T47D (cell line): ENCODE measurements at places on chromosomes 11 and 22.

DNA sequence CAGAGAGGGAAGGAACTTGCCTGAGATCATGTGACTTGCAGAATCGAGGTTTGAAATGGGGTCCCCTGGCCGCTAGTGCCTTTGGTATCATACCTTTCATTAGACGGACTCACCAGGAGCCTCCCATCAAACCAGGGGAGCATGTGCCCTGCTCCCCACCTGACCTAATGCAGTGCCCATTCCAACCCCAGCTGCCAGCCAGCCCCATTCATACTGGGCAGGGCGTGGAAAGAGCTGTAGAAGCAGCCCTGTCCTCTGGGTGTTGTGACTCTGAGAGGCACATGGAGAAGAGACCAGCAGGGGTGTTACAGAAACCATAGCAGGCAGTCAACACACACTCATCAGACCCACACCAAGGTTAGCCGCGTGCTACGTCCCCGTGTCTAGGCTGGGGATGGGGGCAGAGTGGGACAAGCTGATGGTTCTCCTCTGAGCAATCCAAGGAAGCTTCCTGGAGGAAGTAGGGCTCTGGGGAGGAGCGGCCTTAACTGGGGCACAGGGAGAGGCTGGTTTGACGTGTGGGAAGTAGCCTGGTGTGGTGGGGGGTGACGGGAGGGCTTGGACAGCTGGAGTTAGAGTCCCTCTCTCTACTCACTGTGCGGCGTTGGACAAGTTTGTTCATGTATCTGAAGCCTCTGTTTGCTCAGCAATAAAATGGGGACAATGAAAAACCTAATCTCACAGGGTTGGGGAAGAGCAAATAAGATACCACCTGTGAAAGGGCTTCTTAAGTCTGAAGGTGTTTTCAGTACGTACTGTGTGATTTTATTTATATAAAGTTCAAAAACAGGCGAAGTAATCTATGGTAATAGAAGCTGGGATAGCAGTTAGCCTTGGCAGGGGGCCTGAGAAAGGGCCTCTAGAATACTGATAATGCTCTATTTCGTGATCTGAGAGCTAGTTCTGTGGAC, 14.0 kb downstream of the GRIK4 start:
- no peak for DNase-seq

DNA sequence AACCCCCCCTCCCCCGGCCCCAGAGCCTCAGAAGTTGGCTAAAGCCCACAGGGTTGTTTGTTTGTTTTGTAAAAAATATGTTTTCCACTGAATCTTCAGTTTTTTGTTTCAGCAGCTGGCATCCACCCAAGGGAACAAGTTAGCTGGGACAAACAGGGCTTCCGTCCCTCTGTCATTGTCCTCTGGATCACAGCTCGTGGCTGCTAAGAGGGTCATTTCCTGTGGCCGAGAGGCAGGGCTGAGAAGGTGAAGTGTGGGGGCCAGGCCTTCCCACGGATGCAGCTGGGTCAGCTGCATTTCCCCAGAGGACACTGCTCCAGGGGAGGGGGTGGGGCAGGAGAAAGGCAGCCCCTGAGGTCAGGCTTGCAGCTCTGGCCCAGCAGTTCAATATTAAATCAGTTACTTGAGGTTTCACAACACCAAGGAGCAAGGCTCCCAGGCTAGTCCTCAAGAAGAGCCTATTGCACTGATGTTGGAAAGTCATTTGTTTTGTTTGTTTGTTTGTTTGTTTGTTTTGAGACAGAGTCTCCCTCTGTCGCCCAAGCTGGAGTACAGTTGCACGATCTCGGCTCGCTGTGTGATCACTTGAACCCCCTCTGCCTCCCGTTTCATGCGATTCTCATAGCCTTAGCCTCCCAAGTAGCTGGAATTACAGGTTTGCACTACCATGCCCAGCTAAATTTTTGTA, 34.4 kb upstream of the SMTN start:
- no peak for DNase-seq

GRCh38 chr22:48222742-48223487, 1460.5 kb downstream of the TBC1D22A start:
- no peak for DNase-seq

DNA sequence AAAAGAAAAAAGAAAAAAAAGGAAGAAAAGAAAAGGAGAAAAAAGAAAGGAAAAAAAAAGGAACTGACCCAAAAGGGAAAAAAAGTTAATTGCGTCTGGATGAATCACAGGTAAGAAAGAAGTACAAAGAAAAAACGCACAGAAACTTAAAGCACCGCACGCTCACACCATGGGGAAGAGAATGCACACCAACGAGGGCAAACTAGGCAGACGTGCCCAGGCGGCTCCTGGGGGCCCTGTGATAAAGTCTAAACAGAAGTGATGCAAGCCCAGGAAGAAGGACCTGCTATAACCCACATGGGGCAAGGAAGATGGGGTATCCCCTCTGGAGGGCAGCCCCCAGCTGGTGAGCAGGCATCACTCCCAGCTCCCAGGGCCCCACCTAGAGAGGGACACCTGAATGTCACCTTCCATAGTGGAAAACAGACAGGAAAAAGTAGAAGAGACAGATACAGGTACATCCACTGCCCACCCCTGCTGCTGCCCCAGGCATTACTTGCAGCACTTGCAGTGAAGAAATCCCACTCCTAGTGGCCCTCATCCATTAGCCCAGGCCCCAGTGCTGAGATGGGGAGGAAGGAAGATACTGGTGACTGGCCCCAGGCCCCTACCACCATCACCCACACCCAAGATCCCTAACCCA, 28.9 kb downstream of the NAP1L4 start:
- no peak for DNase-seq

- DNase-seq: no peak
These were observed 1.2 kb downstream of the YDJC start for GRCh38 chr22:21628386-21629254.

DNA sequence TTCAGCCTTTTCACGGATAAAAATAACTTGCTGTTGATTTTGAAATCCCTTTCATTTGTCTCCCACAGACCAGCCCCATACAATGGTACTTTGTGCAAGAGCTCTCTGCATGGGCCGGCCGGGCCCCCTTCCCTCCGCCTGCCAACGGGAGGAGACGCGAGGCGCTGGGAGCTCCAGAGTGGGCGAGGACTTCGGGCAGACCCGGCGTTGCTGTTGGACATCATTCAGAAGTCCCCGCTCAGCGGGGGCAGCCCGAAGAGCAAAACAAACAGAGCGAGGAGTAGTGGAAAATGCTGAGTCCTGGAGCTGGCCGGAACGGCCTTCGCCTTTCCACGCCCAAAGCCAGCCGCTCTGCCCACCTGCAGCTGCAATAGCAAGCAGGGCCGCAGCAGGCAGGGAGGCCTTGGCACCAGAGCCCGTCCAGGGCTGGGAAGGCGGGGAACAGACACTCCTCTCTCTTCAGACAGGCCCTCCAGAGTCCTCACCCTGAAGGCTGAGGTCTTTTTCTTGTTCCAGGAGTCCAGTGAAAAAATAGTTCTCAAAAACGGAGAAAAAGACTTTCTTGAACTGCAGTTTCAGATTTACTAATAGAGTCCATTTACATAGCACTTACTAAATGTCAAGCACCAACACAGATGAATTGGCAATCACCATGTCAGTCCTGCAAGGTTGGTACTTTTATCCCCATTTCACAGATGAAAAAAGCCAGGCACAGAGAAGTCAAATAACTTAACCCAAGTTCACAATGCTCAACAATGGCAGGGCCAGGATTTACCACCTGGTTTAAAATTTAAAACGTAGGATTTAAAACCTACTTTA, 135.5 kb downstream of the ETS1 start:
- DNase-seq: no peak

DNA sequence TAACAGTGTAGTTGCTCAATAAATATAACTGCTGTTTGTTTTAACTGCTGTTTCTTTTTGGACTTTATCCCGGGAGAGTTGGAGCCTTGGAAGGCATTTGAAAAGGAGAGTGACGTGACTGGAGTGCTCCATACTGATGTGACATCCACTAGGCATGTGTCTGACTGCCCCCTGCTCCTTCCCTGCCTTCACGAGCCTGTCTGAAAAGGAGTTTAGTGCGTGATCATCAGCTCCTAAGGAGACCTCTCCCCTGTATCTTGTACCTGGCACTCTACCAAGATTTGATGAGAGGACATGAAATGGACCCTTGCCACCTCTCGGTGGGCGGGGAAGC, 22.9 kb downstream of the ZBTB16 start:
- no peak for DNase-seq

- DNase-seq: no peak
These were observed 549.0 kb upstream of the LUZP2 start for GRCh38 chr11:23947883-23948282.

DNA sequence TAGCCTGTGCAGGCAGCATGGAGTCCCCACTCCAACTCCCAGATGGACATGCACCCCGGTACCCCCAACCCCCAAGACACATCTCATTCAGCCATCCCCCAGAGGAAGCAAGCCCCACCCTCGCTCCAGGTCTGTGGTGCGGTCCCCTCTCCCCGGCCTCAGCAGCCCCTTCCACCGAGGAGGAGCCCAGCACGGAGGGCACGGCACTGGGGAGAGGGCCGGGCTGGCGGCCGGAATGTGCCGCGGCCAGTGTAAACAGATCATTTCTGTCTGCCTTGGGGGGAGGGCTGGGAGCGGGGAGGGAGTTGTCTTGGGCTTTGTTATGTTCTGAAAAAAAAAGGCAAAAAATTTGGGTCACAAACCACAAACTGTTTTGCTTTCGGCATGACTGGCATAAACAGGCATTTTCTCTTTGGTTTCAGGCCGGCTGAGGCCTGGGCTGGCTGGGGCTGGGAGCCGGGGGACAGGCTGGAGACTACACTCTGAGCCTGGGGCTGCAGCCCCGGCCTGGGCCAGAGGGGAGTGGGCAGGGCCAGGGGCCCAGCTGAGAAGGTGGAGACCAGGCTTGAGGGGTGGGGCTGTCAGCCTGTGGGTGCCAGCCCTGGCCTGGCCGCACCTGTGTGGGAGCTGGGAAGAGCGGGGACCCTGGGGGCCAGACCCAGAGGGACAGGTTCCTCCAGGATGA, 16.8 kb downstream of the IGF2 start:
- DNase-seq: no peak

DNA sequence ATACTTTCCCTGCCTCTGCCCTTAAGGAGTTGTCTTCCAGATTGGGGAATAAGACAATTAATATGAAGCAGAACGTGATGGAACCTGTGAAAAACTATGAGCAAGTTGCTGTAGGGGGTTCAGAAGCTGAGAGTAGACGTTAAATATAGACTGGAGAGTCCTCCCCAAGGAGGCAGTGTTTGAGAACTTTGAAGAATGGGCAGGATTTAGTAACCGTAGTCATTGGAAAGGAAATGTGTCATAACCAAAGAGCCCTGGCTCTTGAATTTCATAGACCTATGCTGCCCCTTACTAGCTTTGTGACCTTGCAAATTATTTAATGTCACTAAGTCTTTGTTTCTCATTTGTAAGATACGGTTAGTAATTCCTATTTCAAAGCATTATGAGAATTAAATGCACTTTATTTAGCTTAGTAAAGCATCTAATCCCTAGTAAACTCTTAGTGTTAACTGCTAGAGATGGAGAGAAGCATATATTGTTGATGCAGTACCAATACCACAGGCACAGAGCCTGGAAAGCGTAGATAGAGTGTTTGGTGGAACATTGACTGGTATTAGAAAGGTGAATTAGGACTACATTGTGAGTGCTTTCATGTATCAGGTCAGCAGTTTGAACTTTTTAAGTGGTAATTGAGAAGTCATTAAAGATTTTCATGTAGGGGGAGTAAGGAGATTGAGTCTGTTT, 54.1 kb downstream of the MCAM start:
- no peak for DNase-seq

DNA sequence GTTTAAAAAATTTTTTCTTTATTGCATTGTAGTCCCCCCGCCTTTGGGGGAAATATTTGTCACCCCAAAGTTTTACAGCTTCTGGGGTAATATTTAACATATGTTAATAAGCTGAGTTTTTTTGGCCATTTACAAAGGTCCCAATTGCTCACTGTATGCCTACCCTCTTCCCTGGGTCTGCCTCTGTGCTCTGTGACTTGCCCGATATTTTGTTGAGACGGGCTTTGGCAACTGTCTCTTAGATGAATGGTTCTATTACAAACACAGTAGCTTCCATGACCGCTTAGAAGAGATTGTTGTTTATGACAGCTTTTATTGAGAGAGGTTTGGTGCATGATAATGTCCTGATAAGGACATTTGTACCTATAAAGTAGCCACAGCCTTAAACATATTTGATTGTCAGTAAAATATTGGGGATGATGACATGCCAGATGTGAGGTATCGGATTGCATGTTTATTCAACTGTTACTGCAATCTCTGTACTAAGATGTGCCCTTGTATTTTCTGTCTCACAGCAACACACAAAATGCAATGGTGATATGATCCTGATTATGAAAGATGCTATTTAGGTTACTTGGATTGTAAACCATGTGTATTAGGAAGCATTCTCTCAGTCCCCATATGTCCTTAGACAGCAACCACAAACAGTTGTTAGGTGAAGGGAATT, 103.1 kb downstream of the TEAD1 start:
- no peak for DNase-seq

DNA sequence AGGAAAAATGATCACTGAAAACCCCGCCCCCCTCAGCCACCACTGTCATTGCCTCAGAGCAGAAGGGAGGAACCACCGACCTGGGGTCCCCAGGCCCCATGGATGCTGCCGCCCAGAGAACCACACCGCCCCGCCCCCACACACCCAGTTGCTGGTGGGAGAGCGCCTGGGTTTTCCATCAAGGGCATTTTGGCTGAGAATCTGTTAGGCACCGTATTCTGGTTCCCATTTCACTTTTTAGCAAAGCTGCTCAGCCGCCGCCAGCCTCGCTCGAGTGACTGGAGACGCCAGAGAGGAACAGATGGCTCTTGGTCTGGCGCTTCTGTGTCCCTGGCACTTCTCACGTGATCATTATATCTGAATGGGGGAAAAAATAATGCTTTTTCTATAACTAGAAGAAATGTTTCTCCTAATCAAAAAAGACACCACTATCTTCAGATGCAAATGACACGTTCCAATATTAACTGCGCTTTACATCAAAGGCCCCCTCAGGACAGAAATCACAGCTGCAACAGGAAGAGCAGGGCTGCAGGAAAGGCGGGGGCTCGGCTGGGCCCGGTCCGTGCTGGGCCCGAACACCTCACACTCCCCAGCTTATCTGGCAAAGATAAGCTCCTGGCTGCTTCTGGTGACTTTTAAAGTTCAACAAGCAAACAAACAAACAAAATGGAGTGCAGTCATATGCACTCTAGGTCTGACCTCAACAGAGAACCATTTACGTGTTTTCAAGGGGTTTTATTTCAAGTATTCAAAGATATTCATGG, 149.8 kb downstream of the MPPED1 start:
- DNase-seq: no peak

GRCh38 chr22:42217019-42217751, 53.3 kb downstream of the TCF20 start:
- no peak for DNase-seq

GRCh38 chr22:22396741-22397291, 111.7 kb downstream of the ZNF280B start:
- DNase-seq: no peak
